ENCODE measurements at places on chromosomes 5 and 9.

GRCh38 chr9:83932011-83932410 is 10.8 kb upstream of the KIF27 start:
- DNase-seq: no peak

DNA sequence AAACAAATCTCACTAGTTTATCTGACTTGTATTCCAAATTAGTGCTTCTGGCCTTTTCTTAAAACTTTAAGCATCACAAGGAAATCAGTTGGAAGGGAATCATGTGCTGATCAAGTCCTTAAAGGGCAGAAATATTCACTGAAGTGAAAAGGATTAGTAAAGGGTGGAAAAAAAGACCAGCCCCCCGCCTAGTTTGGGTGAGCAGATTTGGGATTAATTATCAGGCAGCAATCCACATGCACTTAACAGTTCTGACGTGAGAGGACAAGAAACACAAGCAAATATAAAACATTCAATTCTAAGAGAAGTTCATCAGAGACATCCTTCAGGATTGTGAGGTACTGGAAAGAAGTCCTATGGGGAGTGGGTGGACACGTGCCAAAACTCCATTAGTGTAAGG is at the start of gene TYRP1:
TSS of gene TYRP1 (plus strand) at position 245 of the 400 bp plus-strand sequence. CDS start 612 bp downstream, outside the sequence.
- DNase-seq: no peak

GRCh38 chr5:138469540-138470321 is 4.5 kb downstream of the EGR1 start:
- DNase-seq: peak; percentile 62

DNA sequence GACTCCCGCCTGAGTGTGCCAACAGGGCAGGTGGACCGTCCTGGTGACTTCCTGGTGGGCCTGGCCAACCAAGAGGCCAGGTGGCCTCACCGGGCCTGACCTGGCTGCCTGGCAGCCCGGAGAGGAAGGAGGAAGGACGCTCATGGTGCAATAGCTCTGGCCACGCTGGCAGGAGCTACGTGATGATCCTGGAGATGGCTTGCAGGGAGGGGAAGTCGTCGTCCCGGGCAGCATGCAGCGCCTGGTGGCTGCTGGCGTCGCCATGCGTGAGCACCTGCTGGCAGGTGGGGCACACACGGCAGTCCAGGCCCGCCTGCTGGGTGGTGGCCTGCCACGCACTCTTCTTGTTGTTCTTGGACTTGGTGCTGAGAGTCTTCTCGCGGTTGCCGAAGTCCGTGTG is 26.3 kb downstream of the SPATA31C1 start:
- DNase-seq: no peak

DNA sequence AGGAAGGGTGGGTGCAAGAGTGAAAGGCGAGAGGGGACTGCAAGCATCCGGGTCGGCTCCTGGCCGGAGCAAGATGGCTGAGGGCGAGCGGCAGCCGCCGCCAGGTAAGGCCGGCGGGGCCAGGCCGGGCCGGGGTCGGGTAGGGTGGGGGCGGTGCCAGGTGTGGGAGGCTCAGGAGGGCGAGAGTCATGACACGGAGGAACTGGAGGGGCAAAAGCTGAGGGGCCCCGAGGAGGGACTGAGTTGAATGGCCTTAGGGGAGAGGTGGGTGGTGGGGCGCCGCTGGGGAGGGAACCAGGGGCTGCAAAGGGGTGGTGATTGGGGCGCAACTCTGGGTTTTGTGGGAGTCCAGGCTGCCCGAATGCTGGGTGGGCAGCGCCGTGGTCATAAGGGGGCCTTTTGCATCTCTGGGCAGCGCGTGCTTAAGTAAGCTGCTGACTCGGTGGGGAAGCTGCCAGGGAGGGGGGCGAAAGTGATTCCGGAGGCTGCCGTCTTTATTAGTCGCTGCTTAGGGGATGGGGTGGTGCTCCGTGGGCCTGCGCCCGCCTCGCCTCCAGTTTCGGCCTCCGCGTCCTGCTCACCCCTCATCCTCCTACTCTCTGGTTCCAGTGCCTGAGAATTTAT is 425 bp downstream of the PTPA start:
- DNase-seq: peak; percentile 62

DNA sequence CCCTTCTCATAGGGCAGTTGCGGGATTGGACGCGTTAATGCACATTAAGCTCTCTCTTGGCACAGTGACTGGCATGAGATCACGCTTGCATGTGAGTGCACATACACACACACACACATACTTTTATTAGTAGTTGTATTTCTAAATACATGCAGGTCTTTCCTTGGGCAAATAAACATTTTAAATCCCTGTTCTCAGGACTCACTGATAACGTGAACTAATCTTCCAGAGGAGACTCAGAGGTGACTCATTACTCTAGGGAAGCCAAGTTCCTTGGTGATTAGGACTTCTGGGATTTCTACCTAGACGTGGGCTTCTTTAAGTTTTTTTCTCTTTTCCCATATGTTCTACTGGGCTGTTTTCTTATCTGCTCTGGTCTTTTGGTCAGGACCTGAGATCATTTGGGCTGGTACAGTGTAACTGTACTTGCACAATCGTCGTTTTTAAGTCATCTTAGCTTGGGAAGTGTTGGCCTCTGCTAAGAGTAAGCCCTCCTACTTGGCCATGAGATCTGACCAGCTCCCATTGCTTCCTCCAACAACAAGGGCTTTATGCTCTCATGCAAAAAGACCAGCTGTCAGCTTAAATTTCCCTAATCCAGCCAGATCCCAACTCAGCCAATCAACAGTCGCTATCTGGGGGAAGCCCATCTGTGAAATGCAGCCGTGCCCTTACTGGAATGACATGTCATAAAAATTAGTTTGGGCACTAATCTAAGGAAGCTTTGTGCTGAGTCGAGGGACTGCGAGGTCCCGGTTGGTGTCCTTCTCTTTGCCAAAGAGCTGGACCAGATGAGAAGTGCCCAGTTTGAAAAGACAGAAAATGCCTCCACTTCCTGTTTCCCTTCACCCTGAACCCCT is 176.4 kb upstream of the ANKRD55 start:
- peak; percentile 88 for DNase-seq

Measured in fibroblast of skin of right biceps (primary cell).